ELR (cell line): ENCODE measurements at places on chromosomes 12 and 14.
A peak's percentile ranks its signal among the peaks of the same experiment; 100 is the strongest.

DNA sequence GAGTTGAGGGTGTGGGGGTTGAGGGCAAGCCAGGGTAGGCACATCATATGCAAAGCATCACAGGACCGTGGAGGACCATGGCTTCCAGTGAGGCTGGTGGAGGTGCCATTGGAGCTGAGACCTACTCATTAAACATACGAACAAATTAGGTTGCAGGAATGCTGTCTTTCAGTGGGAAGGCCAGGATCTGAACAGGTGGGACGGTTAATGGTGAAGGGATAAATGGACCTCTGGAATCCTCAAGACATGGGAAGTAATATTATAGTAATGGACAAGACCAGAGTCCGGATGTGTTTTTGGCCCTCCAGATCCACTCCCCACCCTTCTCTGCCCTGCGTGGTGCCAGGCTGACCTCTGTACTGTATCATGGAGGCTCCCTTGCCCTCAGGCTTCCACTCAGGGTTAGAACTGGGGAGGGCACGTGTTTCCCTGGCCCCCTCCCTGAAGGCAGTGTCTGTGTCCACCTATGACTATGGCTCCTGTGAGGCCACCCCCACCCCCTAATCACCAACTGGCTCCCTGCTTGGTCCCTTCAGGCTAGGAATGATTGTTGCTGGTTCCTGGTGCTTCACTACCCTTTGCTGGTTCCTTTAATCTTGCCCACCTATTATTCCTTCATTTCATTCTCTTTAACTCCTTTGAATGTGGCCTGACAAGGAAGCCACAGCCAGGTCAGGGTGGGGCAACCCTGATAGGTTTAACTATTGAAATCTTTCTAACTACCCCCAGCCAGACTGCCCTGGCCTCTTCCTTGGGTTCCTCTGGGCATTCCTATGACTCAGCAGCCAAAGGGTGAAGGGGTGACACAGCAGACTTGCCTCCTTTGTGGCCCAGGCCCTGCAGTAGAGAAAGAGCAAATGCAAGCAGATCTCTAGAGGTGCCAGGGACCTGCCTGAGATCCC is 10.7 kb downstream of the DHRS2 start:
- DNase-seq: peak; percentile 31

- DNase-seq: peak; percentile 36
Measured at GRCh38 chr12:39368096-39368495, 74.8 kb downstream of the KIF21A start.

DNA sequence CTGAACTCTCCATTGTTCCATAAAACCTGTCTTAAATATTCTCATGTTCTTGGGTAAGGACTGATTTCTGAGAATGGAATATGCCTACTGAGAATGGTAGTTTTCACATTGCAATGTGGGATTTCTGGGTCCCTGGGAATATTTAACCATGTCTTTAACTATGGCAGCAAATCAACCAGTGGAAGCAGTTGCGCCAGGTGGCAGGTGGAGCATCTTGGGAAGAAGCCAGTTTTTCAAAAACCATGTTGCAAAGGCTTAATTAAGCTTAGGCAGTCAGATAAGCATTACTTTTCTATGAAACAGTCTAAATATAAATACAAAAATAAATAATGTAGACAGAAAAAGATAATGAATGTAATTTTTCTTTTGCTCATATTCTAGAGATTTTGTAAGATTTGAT is 448.1 kb downstream of the ADAMTS20 start:
- DNase-seq: no peak

- DNase-seq: peak; percentile 71
Measured at GRCh38 chr14:68843471-68844209, 50.8 kb upstream of the ZFP36L1 start.

DNA sequence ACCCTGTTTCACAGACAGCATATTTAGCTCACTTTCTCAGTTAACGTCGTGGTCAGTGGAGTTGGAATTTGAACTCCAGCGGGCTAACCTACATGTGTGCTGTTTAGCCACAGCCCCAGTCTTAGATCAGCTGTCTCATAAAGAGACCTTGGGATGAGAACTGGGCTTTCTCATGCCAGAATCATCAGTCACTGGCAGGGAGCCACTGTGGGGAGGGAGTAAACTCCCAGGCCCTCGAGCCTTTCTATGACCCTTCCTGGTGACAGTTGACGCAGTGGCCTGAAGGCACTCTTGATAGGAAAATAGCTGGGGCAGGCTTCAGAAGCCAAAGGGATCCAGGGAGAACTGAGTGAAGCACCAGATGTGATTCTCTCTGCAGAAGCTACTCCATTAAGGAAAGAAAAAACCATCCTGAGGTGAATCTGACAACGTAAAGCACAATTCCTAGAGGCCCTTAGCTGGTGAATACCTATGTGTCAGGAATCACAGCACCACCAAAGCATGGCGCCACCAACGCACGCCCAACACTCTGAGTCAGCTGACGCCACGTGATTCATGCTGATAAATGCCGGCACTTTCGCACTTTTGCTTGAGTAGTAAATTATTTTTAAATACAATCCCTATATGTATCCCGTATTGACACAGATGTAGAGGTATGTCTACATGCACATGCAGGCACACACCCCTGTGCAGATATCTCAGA is 279.6 kb upstream of the TMEM132C start:
- peak; percentile 73 for DNase-seq

- no peak for DNase-seq
Measured at GRCh38 chr12:122208073-122208820, 4.7 kb downstream of the B3GNT4 start.

DNA sequence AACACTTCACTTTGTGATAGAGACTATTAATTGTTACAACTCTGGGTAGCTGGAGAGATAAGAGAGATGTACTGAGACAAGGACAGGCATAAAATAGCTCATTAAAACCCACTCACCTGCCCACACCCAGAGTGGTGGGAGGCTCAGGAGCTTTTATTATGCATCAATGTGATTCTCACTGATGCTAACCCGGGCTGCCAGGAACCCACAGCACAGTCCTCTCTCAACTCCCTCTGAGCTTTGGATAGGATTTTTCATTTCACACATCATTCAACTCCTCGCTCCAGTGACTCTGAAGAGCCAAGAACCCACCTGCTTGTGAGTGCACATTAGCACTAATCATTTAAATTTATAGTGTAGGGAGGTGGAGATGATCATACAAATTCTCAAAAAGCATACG is 827.9 kb downstream of the FLRT2 start:
- DNase-seq: no peak

DNA sequence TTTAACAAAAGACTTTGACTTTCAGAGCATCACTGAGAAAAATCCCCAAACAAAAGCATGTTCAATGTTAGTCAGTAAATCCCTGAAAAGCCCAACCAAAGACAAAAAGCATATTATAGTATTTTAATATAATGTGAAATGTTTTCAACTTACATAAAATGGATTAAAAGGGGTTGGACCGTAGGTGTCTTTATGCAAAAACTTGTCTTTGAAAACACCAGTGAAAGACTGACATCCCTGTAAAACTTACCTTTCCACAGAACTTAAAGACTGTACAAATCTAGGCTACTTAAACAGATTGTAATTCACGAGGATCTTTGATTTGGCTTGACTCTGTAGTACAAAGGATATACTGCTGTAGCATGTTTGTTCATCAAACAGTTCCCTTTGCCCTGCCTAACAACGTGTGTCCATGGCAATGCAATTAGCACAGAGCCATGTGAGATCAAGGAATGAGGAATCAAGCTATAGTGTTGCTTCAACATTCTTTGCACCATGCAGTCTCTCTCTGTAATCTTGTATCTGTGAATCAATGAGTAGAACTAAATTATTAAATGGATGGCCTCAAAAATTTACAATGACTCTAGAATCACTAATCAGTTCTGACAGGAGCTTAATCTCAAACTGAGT is 138.5 kb upstream of the SYT1 start:
- no peak for DNase-seq
